ENCODE measurements at places on chromosomes 12 and 14.

DNA sequence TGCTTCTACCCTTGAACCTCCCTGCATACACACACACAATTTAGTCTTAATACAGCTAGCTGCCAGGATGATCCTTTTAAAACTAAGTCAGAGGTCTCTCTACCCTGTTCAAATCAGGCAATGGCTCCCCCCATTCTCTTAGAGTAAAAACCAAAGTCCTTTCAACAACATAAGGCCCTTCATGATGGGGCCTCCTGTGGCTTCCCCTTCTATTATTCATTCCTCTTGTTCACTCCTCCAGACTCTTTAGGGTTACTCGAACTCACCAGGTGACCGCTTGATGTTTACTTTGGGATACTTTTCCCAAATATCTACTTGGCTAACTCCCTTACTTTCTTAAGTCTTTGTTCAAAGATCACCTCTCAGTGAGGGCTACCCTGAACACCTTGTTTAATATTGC lies 30.4 kb downstream of the DENND5B start:
- DNase-seq, result no peak

DNA sequence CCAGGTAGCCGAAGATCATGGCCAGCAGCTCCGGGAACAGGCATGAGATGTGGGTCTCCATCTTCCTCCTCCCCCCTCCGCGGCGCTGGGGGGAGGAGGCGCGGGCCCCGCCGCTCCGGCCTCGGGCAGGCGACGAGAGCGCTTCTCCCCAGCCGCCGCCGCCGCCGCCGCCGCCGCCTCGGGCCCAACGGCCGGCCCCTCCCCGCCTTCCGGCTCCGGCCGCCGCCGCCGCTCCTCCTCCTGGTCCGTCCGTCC lies 448 bp downstream of the FBXL14 start:
- DNase-seq, result no peak

- DNase-seq, result no peak
These were observed 27.7 kb upstream of the ETFBKMT start for GRCh38 chr12:31631809-31632208.

- no peak for DNase-seq
These were observed 140.1 kb downstream of the ALG10B start for GRCh38 chr12:38456537-38457120.

DNA sequence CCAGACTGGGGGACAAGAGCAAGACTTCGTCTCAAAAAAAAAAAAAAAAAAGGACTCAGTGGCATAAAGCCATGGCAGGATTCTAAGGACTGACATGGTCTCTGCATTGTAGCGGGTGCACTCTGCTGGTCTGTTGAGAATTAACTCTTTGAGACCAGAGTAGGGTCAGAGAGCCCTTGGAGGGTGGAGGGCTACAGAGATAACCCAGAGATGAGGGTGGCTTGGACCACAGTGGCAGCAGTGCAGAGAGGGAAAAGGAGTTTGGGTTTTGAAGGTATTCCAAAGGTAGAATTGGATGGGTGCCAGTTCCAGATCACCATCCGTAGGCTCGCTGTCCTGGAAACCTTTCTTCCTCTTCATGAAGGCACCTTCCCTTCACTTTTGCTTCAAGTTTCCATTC lies 14.3 kb upstream of the DYNC1H1 start:
- no peak for DNase-seq

All from hematopoietic multipotent progenitor cell (in vitro differentiated cells).